Stimulated activated CD4-positive, alpha-beta T cell treated with anti-CD3 and anti-CD28 coated beads, Interleukin-2, amount 100 ng/mL, for 4 hours (primary cell): ENCODE measurements at places on chromosomes 6 and 20.

- DNase-seq, result no peak
These were observed 40.0 kb downstream of the ALDH8A1 start for GRCh38 chr6:134909701-134910592.

GRCh38 chr6:74741646-74742045, 464.2 kb downstream of the COL12A1 start:
- no peak for DNase-seq

GRCh38 chr6:56949265-56949664, 5.6 kb upstream of the BEND6 start:
- no peak for DNase-seq

GRCh38 chr20:57630061-57630460, 9.8 kb upstream of the ZBP1 start:
- DNase-seq, result peak; percentile 47

DNA sequence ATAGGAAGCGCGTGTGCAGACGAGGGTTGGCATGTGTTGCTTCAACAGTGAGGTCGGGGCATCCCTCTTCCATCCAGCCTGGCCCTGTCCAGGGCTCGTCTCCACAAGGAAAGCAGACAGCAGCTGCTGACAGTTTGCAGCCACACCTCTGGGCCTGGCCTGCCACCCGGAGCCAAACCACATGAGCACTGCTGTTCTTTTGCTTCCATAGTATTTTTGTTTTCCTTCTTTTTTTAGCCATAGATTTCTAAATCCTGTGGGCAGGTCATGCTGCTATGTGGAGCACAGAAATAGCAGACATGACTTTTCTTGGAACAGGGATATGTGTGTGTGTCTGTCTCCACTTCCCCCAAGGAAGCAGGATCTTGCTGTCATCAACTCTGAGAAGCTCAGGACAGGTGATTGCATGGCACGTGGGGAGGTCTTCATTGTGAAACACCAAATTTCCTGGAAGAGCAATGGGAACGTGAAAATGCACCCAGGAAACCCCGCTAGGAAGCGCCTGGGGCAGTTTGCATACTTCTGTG, 167.4 kb downstream of the DTNBP1 start:
- no peak for DNase-seq

- DNase-seq, result no peak
These were observed 163.2 kb upstream of the TSHZ2 start for GRCh38 chr20:52809003-52809402.

- no peak for DNase-seq
These were observed 79.8 kb upstream of the CHD6 start for GRCh38 chr20:41697861-41698559.

- no peak for DNase-seq
These were observed 228.0 kb upstream of the PLN start for GRCh38 chr6:118319894-118320649.

DNA sequence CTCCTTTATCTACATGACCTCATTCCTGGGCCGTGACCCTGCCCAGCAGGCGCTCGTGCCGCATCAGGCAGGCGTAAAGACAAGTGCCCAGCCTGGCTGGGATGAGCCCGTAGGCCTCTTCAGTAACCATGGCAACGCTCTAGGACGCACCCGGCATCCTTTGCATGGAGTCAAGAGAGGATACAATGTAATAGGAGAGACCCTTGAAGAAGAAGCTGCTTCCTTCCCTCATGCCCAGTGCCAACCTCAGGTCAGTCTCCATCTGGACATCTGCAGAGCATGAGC, 5.0 kb upstream of the LSM14B start:
- no peak for DNase-seq

DNA sequence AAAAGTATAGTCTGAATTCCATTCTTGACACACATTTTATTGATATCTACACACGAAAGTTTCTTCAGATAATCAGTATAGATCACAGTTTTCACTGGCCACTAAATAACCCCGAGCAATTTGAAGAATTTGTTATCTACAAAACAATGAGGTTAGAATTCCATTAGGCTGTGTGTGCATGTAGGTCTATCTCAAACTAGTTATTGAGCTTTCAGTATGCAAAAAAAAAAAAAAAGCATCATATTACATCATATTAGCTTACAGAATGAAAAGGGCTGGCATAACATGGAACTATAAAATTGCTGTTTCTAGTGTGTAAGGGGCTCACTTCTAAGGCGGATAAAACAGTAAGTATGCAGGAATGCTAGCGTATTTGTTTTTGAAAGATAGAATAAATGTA, 59.5 kb upstream of the ADGRG6 start:
- no peak for DNase-seq

GRCh38 chr6:28393912-28394662, 5.5 kb downstream of the ZSCAN12 start:
- no peak for DNase-seq
